CD4-positive, alpha-beta T cell (primary cell): ENCODE measurements at places on chromosomes 3 and 15. TPM values are rescaled to one million over a fixed set of nuclear protein-coding genes. Genes with fewer than 3 reads are reported as not detected.

GRCh38 chr3:194485881-194486539, 792 bp downstream of the ATP13A3 start:
- peak; percentile 24 for DNase-seq

DNA sequence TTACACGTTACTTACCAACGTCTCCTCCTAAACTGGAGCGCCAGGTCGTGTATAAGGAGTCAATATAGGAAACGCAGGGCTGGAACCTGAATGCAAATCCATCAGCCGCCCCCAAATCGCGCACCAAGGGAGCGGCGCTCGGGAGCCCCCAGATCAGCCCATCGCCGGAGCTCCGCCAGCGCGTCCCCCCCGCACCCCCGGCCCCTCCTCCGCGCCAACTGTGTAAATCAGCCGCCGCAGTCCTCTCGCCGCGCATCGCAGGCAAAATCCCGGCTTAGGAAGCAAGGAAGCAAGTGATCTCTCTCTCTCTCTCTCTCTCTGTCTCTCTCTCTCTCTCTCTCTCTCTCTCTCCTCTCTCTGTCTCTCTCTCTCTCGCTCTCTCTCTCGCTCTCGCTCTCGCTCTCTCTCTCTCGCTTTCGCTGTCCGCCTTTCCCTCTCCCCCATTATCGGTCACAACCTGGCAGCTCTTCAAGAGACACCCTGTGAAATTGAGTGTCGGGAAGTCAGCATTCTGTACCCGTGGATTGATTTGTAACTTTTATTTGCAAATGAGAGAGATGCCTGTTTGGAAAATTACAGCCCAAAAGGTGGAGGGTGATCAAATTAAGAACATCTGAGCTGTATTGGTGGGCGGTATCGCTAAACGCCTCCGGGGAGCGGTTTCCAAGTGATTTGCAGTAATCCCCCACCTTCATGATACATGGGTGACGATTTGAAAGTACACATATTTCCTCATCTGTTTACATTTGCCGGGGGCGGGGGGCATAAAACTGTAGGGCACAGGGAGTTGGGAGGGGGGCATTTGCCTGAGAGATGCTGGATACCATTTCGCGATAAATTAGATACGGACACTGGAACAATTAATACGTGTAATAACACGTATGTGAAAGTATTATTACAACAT, 645 bp upstream of the SLITRK3 start:
- no peak for DNase-seq

DNA sequence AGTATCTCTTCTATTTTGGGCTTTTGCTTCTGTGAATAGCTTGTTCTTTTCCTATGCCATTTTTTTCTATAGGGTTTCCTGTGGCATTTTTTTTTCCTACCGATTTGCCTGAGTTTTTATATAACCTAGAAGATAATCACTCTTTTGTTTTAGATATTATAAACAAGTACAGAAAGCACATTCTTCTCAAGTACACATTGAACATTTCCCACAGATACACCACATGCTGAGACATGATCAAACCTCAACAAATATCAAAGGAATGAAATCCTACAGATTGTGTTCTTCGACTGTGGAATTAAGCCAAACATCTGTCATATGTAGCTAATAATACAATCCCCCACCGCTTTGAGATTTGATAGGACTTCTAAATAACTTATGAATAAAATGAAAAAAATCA, 9.1 kb upstream of the FEM1B start:
- no peak for DNase-seq

- no peak for DNase-seq
These were observed 18.5 kb downstream of the LIMD1 start for GRCh38 chr3:45612918-45613602.

- DNase-seq = no peak
These were observed 133.6 kb downstream of the TIGIT start for GRCh38 chr3:114427285-114428043.

Gene ACAN
- not detected for total RNA-seq

Gene DPH3
- 12.8 TPM for total RNA-seq

- no peak for DNase-seq
These were observed 109.6 kb upstream of the PHLDB2 start for GRCh38 chr3:111749171-111750170.

Gene INSYN1
- total RNA-seq = not detected

DNA sequence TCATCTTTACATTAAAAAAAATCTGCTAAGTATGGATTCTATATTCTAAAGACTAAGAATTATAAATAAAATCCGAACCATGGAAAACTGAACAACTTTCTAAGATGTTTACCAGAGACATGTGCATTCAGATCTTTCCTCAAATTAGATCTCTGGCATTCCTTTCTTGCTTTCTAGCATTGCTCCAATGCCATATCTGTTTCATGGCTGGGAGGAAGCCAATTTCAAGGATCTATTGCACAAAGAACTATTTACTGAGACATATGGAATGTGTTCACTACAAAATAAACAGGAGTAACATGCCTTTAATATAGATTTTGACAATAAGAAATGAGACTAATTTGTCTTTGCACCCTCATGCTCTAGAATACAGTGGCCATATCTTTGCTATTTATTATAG, 45.1 kb upstream of the NANOGP8 start:
- no peak for DNase-seq

Gene LRRK1
- total RNA-seq = 0.60 TPM

Gene STOML1
- 4.6 TPM for total RNA-seq

Gene ADPRH
- total RNA-seq = 0.36 TPM

Gene CGNL1
- not detected for total RNA-seq

GRCh38 chr3:132418916-132419315, 1.6 kb downstream of the DNAJC13 start:
- no peak for DNase-seq

DNA sequence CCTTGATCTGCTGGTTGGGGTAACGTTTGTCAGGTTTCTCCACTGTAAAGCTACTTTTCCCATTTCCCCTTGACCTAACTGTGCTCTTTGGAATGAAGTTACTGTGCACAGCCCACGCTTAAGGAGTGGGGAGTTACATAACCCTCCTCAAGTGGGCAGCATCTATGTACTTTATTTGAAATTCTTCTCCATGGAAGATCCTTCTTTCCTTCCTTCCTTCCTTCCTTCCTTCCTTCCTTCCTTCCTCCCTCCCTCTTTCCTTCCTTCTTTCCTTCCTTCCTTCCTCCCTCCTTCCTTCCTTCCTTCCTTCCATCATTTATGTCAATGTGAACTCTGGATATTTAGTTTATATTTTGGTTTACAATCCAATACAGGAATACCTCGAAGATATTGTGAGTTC, 77.1 kb upstream of the TRA2B start:
- no peak for DNase-seq

DNA sequence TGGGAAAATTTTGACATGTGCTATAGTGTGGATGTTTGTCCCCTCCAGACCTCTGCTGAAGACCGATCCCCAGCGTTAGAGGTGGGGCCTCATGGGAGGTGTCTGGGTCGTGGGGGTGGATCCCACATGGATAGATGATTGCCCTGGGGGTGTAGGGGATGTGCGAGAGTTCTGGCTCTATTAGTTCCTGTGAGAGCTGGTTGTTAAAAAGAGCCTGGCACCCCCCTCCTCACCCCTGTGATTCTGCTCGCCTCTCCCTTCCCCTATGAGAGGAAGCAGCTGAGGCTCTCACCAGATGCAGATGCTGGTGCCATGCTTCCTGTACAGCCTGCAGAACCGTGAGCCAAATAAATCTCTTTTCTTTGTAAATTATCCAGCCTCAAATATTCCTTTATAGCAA, 67.4 kb downstream of the ATP10A start:
- no peak for DNase-seq

GRCh38 chr15:34628577-34629152, 45.2 kb upstream of the GOLGA8B start:
- DNase-seq = no peak

Gene DISP2
- total RNA-seq = 0.03 TPM

- DNase-seq = no peak
These were observed 163.2 kb downstream of the NSUN3 start for GRCh38 chr3:94226078-94226477.

DNA sequence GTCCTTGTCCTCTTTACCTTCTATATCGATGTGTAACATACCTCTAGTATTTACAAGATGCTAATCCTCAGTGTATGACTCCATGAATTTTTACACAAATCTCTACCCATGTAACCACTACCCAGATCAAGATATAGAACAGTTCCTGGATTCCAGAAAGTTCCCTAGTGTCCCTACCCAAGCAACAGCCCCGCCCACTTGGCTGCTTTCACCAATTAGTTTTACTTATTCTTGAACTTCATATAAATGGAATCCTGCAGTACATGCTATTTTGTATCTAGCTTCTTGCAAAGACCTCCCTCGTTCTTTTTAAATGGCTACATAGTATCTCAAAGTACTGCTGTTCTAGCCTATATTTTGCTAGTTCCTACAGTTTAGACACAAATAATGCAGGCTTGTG, 33.0 kb downstream of the CD276 start:
- no peak for DNase-seq

- DNase-seq = no peak
These were observed 12.2 kb upstream of the VIPR1 start for GRCh38 chr3:42490243-42490642.

- no peak for DNase-seq
These were observed 1.0 kb upstream of the THUMPD3 start for GRCh38 chr3:9361691-9362388.
